Upper lobe of left lung (tissue), 6 donors: ENCODE measurements at places on chromosomes 5 and 9.

- H3K27me3 ChIP-seq = no peaks in the 10 kb centered on the region
- DNase-seq = no peak
- no peak overlapping the region for H3K27ac ChIP-seq
Observed at GRCh38 chr5:80165452-80165851, 90.4 kb downstream of the SERINC5 start.

DNA sequence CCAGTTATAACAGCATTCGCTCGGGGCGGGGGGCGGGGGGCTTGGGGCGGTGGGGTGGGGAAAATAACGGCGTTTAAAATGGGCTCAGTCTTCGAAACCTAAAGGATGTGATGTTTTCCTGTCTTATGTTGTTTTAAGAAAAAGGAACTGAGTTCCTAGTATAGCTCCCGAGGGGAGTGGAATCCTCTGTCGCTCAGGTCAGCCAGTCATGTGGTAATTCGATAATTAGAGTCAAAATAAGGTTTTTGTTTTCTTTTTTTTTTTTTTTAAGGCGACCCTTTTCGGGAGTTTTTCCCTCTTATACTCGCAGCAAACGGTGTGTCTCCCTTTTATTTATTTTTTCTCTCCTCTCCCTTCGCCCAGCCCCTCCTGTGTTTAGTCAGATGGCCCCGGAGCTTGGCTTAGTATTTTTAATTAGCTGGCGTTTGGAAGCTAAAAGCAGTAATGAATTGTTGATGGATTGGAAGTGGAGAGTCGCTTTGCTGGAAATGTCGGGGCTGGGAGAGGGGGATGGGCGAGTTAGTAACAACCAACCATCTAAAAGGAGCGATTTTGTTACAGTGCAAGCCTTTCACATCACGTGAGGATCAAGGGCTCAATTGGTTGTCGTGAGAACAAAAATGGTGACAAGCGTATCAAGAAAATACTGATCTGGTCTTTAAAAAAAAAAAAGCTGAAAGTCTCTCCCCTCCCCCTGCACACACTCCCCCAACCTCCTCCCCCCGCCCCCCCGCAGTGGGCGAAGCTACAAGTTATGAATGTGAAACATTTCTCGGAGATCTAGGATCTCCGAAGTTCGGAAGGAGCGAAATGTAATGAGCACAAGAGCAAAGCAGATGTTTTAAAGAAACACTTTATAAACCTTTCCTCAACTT lies 714 bp upstream of the ZNF608 start:
- H3K4me3 ChIP-seq = peak overlapping the region; percentile 54
- DNase-seq = peak; percentile 87
- peak overlapping the region; percentile 91 for H3K27ac ChIP-seq
- no peaks in the 10 kb centered on the region for H3K36me3 ChIP-seq

GRCh38 chr5:111494355-111494999 lies 17.9 kb downstream of the STARD4 start:
- H3K27me3 ChIP-seq = no peaks in the 10 kb centered on the region
- H3K27ac ChIP-seq = no peak overlapping the region
- H3K4me1 ChIP-seq = no peaks in the 10 kb centered on the region

GRCh38 chr9:106867286-106867685 lies 4.3 kb downstream of the ZNF462 start:
- peak overlapping the region; percentile 73 for H3K27ac ChIP-seq
- peaks cover 49% of the 10 kb centered on the region for H3K4me1 ChIP-seq
- DNase-seq = no peak
- no peak overlapping the region for H3K4me3 ChIP-seq

DNA sequence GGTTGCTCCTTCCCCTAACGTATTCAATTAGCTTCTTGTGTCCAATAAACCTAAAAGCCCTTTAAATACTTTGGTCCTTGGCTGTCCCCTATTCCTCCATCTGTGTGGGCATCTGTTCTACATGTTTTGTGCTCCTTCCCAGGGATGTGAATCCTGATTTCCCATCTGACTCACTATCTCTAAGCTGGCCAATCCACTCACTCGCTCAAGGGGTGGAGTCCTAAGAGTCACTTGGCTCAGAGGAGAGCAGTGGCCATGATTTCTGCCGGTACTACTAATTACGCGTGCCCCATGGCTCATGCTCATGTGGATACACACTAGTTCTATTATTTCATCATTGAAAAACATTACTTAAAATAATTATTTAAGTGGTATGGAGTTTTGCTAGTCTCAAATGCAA lies 89.6 kb downstream of the TAF11L14 start:
- no peak overlapping the region for H3K4me3 ChIP-seq
- no peaks in the 10 kb centered on the region for H3K4me1 ChIP-seq
- H3K27ac ChIP-seq = no peak overlapping the region

DNA sequence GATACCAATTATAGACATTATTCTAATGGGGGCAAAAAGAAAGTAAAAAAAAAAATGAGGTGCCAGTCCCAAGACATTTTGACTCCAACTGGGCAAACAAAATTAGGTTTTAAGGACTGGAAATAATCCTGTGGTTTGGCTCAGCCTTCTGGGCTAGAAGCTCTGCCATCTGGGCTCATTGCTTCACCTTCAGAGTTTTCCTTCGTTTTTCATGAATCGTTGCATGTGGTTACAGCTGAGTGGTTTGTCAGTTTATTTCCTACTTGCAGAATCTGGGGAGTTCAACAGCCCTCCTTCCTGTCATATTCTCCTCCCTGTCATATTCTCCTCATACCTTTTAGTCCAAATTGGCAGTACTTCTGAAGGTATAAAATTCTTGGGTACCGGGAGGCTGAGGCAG lies 12.0 kb downstream of the UGT3A2 start:
- H3K27ac ChIP-seq = no peak overlapping the region
- no peaks in the 10 kb centered on the region for H3K36me3 ChIP-seq
- H3K4me3 ChIP-seq = no peak overlapping the region
- no peak for DNase-seq

DNA sequence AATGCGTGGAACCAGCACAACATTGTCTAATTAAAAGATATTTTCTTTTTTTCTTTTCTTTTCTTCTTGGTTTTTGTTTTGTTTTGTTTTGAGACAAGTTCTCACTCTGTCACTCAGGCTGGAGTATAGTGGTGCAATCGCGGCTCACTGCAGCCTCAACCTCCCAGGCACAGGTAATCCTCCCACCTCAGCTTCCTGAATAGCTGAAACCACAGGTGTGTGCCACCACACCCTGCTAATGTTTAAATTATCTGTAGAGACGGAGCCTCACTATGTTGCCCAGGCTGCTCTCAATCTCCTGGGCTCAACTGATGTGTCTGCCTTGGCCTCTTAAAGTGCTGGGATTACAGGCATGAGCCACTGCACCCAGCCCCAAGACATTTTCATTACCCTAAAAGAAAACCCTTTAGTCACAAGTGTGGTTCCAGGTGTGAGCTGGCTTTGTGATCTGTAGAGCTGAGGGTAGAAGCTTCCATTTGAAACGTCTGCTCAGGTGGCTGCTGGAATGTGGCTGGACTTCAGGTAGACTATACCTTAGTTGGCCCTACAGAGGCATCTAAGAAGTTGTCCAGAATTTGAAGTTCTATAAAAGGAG lies 19.1 kb upstream of the NEK6 start:
- no peak overlapping the region for H3K4me3 ChIP-seq
- no peaks in the 10 kb centered on the region for H3K27me3 ChIP-seq
- H3K36me3 ChIP-seq = no peaks in the 10 kb centered on the region
- no peak overlapping the region for H3K27ac ChIP-seq

DNA sequence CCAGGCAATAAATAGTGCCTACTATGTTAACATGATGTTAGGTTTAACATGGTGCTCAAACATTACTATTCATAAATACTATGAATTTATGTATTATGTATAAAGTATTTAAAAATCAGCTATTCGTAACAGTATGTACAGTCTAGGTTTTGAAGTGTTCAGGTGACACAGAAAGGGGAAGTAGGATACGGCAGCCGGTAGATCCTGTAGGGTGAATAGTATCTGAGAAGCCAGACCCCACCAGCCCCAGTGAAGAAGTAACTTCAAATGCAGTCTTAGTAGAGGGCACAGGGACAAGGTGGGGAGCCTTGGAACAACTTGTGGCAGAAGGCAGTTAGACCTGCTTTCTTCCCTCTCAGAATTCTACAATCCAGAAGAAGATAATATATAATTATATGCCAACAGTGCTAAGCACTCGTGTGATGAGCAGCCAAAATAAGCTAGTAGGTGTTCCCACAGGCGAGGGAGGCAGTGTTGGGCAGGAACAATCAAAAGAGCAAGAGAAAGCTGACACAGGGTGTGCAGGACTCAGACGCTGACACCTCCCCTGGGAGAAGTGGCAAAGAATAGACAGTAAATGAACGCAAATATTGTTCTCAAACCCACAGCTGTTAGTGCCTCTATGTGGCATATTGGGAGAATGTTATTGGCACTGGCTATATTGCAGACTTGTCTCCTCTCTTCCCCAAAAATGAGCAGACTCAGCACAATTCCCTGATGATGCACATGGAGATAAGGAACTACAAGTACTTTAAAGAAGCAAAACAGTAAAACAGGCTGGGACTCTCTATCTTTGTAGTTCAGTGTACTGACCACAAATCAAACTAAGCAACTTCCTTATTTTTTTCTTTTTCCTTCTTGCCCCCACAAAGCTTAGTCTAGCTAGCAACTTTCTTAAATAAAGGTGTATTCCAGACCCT lies 4.6 kb downstream of the ZNF367 start:
- H3K4me3 ChIP-seq = no peak overlapping the region
- no peaks in the 10 kb centered on the region for H3K36me3 ChIP-seq
- no peak for DNase-seq
- peaks cover 8% of the 10 kb centered on the region for H3K4me1 ChIP-seq
- H3K27ac ChIP-seq = peak overlapping the region; percentile 48

DNA sequence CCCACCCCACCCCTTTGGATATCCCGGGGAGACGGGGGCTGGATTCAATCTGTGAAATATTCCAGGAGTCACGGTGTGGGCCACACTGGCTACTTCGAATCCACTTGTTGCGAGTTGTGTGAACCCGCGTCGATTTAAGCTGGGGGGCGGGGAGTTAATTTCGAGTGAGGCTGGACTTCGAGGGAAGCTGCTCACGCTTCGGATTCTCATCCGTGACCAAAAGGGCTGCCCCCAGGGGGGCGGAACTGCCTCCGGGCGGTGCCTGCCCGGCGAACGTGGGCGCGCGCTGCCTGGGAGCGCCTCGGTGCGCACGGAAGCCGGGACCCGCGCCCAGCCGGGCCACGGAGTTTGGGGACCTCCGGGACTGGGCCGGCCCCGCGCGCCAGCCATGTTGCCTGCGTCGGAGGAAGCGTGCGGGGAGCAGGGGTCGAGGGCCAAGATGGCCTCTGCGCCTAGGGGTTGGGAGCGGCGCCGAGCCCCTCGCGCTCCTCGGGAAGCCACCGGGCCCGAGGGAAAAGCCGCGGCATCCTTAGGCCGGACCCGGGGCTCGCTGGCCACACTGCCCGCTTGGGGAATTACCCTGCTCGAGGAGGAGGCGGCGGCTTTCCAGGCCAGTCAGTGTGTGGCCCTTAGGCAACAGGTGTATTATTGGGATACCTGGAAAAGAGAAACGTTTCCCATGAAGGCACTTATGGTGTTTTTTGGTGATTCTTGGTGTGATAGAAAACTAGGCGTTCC lies 975 bp downstream of the OCLN start:
- H3K27me3 ChIP-seq = peaks cover 3% of the 10 kb centered on the region
- peak; percentile 55 for DNase-seq
- H3K36me3 ChIP-seq = no peaks in the 10 kb centered on the region
- peak overlapping the region; percentile 75 for H3K4me3 ChIP-seq
- H3K27ac ChIP-seq = peak overlapping the region; percentile 90

DNA sequence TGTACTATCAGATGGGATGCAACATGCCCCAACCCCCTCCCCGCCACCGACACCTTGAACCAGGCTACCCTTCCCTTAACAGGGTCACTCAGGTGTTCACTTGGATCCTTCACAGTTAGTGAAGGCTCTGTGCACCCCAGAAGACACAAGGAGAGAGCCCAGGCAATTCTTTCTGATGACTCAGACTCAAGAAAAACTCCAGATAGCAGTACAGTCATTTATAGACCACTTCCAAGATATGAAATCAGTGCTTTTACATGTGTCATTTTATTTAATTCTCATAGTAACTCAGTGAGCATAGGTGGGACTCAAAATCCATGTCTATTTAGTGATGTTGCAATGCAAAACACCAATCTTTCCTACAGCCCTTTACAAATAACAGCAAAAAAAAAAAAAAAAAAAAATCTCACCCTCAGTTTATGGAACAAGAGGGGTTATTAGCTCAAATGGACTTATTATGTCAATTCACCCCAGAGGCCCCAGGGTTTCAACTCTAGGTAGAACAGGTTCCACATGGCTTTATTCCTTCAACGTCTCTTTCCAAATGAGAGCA lies 71.9 kb downstream of the FOXD1 start:
- no peak overlapping the region for H3K4me3 ChIP-seq
- H3K36me3 ChIP-seq = no peaks in the 10 kb centered on the region
- no peak for DNase-seq

- no peaks in the 10 kb centered on the region for H3K27me3 ChIP-seq
- no peak overlapping the region for H3K4me3 ChIP-seq
- H3K36me3 ChIP-seq = no peaks in the 10 kb centered on the region
- H3K27ac ChIP-seq = no peak overlapping the region
Observed at GRCh38 chr9:121556082-121556481, 56.4 kb upstream of the GGTA1 start.
